ENCODE measurements at places on chromosomes 16 and 17.

DNA sequence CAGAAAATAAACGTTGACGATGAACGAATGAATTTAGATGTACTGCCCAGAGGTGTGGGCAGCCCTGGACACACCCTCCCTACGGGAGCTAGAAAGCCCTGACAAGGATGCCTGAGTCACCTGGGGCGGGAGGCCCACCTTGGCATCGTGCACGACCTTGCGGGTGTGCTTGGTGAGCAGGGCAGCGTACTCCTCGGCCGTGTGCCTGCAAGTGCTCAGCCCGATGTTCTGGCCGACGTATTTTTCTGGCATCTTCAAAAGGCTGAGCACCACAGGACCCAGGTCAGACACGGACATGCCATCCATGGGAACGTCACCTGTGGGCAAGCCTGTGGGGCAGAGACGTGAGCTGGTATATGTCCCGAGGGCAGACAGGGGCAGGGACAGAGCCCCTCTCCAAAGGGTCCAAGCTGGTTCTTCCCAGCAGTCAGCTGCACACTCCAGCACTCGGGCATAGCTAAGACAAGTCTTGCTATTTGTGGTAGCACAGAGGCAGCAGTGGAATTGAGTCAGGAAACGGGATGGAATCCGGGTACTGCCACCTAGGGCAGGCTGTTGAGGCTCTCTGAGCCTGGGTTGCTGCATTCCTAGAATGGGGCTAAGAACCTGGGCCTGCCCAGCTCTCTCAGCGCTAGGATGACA lies 10.8 kb downstream of the NMRAL1 start:
- DNase-seq: no peak

DNA sequence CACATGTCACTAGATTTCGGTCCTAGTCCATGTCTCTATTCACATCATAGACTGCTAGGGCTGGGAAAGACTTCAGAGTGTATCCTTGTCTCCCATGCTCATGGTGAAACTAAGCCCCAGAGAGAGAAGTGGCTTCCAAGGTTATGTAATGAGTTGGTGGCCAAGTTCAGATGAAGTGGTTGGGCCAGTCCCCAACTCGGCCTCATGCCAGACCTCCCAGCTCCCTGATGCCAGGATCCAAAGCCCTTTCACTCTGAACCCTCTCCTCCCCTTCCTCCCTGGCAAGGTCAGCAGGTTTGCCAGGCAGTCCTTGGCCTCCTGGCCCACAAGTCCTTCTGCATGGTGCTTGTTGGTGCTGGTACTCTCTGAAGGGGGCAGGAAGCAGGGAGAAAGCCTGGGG lies 189.7 kb downstream of the AXIN2 start:
- DNase-seq: no peak

DNA sequence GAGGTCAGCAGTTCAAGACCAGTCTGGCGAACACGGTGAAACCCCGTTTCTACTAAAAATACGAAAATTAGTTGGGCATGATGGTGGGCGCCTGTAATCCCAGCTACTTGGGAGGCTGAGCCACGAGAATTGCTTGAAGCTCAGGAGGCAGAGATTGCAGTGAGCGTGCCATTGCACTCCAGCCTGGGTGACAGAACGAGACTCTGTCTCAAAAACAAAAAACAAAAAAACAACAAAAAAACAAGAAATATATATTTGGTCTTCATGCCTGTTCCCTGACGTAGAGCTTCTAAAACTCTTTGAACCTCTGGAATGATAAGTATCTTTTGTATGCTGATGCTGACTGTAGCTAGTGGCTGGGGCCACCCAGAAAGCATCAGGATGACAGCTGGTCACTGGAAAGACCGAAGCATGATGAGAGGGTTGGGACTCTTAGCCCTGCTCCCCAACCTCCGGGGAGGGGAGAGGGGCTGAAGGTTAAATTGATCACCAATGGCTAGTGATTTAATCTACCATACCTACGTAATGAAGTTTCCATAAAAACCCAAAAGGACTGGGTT lies 54.8 kb downstream of the TEX14 start:
- no peak for DNase-seq

- DNase-seq: no peak
These were observed 126.2 kb downstream of the CPPED1 start for GRCh38 chr16:12677502-12677901.

DNA sequence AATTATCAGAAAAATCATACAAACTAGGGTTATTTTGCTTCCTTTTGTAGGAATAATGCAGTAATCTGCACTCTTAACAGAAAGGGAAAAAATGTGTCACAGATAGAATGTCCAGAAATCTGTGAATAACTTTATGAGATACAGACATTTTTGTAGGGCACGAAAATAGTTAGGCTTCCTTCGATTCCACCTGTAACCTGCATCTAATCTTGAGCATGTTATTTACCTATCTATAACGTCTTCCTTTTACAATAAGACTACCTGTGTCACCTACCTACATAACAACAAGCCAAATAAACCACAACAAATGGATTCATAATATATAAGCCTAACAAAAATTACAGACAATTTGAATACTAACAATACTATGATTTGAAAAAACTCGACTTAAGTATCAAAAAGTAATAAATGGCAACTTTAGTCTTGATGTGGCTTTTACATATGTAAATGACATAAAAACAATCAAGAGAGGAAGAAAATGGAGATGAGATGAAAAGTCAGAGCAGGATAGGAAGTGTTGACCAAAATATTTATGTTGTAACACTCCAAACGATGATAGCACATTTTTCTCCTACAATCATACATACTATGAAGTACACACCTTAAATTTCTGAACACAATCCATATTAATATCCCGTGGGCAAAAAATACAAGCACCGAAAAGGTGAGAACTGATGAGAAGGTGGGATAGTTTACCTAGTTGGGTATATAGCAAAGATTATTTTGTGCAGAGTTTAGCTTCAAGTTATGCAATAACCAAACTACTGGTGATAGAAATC lies 2.5 kb downstream of the STAT5B start:
- DNase-seq: no peak

- no peak for DNase-seq
These were observed 10.6 kb upstream of the CES3 start for GRCh38 chr16:66950437-66950836.

DNA sequence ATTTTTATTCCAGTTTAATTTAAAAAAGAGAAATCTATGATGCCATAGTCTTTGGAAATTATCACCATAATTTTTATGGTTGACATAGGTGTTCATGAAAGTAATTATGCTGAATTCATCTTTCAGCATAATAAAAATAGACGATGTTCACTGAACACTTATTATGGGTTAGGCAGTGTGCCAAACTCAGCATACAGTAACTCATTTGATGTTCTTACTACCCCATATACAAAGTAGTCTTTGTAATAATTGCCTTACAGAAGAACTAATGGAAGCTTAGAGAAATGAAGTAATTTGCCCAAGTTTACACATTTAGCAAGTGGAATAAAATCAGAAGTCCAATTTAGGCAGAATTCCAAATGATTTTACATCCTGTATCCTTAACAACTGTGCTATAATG lies 852.2 kb upstream of the GOT2 start:
- no peak for DNase-seq

DNA sequence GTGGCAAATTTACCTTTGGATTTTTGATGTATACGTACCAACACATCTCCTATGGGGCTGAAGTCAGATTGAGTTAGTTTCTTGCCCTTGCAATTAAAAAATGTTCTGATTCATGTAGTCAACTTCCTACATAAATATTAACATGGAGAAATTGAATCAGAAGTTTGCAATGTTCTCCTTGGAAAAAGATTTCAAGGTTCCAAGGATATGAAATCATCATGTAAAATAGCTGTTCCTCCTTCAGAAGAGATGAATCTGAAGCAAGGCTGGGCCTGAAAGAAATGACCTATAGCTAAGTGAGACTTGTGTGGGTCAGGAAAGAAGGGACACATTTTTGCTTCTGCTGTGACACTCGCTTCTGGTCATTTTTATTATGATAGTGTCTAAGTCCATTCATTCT lies 131.7 kb downstream of the RGS9 start:
- DNase-seq: no peak

GRCh38 chr17:74358697-74359096 lies 3.0 kb downstream of the BTBD17 start:
- no peak for DNase-seq

DNA sequence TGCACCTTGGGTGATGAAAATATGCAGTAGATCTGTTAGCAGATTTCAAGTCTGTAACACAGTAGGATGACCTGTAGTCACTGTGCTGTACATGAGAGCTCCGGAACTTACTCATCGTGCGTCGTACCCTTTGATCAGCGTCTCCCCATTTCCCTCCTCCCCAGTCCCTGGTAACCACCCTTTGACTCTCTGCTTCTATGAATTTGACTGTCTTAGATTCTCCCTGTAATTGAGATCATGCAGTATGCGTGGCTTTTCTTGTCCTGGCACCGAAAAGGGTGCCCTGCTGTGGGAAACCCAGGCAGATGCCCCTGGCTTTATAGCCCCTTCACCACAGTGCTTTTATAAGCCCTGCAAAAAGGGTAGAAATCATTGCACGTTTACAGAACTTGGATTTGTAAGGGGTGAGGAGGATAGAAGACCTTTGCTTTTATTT lies 20.5 kb downstream of the CLEC16A start:
- peak; percentile 63 for DNase-seq

DNA sequence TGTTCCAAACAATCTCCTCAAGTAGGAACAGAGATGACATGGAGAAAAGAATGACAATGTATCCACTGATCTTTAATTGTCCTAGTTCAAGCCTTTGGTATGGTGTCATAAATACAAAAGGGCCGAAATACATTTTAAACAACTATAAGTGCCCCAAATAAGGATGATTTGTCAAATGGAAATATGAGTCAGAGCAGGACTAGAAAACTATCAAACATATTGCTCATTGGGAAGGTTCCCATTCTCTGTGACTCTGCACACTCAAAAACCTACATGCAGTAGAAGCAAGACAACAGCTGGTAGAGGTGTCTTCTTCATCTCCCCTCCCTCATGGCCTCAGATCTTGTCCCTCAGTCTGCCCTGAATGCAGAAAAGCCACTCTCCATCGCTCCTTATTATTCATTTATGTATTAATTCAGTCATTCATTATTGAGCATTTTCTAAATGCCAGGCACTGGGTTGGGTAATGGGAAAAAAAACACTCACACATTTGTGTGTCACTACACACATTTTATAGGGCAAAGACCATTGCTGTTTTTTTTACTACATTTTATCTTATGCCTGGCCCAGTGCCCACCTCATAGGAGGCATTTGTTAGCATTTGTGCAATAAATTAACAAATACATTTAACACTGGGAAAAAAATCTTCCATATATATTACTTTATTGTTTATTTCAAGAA lies 10.1 kb downstream of the CA10 start:
- no peak for DNase-seq

GRCh38 chr16:54244061-54244886 lies 42.3 kb downstream of the IRX3 start:
- DNase-seq: no peak

GRCh38 chr16:8831871-8832716 lies 34.5 kb downstream of the PMM2 start:
- DNase-seq: no peak

- no peak for DNase-seq
These were observed 33.0 kb upstream of the PMP22 start for GRCh38 chr17:15298176-15298575.

- DNase-seq: peak; percentile 32
These were observed 11.3 kb downstream of the TAF1C start for GRCh38 chr16:84175350-84176081.

DNA sequence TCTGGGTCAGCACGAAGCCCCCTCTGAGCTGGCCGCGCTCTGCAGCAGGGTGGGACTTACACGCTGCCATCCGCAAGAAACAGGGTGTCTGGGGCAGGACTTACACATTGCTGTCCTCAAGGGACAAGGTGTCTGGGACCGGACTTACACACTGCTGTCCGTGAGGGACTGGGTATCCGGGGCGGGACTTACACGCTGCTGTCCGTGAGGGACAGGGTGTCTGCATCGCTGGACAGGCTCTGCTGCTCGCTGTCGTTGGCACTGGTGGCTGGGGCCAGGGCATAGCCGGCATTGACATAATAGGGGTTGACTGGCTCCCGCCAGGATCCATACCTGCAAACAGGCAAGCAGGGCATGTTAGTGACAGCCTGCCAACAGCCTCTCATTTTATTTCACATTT lies 31.4 kb downstream of the PDIA2 start:
- DNase-seq: no peak

- no peak for DNase-seq
These were observed 1.6 kb downstream of the IRX3 start for GRCh38 chr16:54284931-54285413.

DNA sequence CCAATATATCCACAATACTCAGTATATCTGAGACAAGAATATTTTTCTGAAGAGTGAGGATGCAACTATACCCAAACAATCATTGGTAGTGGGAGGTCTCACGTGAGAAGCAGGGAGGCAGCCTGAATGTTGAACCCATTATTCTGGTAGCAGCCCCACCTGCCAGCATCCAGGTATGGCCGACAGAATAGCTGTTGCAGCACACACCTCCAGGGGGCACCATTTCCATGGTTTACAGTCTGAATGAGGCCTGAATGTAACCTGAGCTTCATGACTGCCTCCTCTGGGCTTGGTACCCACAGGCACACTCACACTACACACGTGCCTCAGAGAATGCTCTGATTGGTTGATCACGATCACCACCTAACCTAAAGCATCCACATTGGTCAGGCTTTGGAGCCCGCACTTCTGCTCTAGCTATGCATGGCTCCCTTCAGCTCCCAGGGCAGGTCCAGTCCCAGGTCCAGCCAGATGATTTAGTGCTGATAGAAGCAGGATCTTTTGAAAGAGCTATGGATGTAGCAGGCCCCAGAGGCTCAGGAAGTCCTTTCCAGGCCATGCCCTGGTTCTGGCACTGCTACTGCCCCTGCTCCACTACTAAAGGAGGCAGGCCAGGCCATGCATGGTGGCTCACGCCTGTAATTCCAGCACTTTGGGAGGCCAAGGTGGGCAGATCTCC lies 11.0 kb upstream of the CBFB start:
- peak; percentile 85 for DNase-seq

GRCh38 chr16:66515596-66516508 lies 34.1 kb downstream of the TK2 start:
- DNase-seq: no peak

DNA sequence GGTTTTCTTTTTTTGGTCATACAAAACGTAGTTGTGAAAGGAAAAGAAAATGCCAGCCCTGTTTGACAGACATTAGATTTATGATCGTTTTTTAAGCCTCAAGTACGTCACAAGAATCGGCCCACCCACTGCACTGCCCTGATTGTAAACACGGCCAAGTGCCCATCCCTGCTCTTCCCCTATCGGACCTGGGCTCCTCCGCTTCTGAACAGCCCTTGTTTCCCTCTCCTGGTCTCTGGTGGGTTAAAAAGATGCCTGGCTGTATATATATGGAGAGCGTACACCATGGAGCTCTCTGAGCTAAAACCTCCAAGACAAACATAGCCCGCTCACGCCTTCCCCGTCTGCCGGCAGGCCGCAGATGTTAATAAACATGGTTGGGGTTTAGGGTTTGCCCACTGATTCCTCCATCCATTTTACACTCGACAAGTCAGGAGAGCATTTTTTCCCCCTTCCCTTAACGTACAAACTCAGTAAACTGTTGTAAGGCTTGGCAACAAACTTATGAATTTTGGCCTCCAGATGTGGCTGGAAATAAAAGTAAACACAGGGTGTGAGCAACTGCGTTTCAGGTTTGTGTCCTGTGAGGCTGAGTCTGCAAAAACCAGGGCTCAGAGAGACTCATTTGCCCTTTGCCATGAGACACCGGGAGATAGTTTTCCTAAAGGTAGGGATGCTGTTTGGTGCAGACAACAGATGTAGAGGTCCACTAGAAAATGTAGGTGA lies 325.9 kb downstream of the SOX9 start:
- DNase-seq: no peak
